CD4-positive, alpha-beta memory T cell (primary cell): ENCODE measurements at places on chromosomes 1 and 21. TPM values are rescaled to one million over a fixed set of nuclear protein-coding genes. Genes with fewer than 3 reads are reported as not detected.

DNA sequence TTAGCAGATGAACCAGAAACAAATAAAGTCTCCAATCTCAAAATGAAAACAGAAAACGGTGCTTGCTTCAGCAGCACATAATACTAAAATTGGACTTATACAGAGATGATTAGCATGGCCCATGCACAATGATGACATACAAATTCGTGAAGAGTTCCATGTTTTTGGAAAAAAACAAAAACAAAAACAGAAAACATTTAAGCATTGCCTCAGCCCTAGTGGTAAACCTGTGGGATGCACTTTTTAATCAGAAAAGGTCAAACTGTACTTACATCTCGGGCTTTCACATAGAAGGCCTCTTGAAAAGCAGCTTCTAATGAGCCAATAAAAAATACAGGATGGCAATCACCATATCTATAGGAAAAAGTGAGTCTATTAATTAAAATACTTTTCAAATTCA, 159.1 kb upstream of the DMRTA2 start:
- no peak for DNase-seq
- H3K27ac ChIP-seq: no peak overlapping the region
- peaks cover 4% of the 10 kb centered on the region for H3K36me3 ChIP-seq
- no peaks in the 10 kb centered on the region for H3K27me3 ChIP-seq

The SYT14 gene
- not detected for polyA plus RNA-seq

DNA sequence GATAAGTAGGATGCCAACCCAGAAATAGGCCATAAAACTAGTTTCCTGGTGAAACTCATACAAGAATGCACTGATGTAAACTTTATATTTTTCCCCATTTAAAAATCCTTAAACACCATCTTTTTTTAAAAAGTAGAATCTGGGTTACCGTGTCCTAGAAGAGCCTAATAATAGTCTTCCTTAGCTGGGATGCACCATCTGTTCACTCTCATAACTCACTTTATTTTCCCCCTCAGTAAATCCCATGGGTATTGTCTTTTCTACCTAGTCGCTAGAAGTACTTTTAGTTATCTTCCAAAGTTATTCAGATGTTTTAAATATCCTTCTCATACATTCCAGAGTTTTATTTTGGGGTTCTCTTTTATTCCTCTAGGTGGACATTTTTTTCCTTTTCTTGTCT, 250.2 kb downstream of the PLA2G4A start:
- no peaks in the 10 kb centered on the region for H3K27me3 ChIP-seq
- no peak overlapping the region for H3K4me3 ChIP-seq
- no peak overlapping the region for H3K27ac ChIP-seq
- no peak for DNase-seq
- H3K36me3 ChIP-seq: no peaks in the 10 kb centered on the region

DNA sequence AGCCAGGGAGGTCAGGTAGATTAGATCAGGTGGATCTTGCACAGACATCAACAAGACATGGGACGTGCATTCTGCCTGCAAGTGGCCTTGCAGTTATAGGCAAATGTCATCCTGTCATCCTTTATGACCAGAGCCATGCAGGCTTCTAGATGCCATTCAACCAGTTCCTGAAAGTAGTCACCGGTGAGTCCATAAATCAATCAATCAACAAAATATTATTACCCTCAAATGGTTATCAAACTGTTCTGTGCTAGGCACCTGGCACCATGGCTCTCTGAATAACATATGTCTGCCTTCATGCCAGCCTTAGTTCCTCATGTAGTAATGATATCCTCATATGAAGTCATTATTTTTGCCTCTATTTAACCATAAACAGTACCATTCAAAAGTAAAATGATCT, 146.9 kb downstream of the TOMM20 start:
- no peaks in the 10 kb centered on the region for H3K27me3 ChIP-seq
- H3K36me3 ChIP-seq: no peaks in the 10 kb centered on the region
- H3K4me1 ChIP-seq: peaks cover 75% of the 10 kb centered on the region
- no peak for DNase-seq
- no peak overlapping the region for H3K27ac ChIP-seq
- H3K4me3 ChIP-seq: no peak overlapping the region

DNA sequence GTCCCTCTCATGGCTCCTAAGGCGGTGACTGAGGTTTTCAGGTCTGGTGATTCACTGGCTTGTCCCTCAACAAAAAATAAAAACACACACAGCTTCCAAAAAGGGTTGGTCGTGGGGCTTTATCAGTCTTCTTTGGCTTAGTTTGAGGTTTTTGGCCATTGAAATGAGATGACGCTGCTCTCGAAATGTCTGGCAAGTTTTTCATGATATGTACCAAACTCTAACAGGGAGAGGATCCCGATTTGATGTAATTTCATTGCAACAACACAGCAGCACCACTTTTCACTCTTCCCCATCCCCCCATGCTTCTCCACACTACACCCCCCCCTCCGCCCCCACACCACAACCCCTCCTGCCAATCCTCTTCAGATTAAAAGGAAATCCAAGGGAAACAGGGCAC, 187.1 kb upstream of the NFIA start:
- no peaks in the 10 kb centered on the region for H3K36me3 ChIP-seq
- H3K4me1 ChIP-seq: no peaks in the 10 kb centered on the region
- DNase-seq: no peak
- no peak overlapping the region for H3K4me3 ChIP-seq
- no peaks in the 10 kb centered on the region for H3K27me3 ChIP-seq

DNA sequence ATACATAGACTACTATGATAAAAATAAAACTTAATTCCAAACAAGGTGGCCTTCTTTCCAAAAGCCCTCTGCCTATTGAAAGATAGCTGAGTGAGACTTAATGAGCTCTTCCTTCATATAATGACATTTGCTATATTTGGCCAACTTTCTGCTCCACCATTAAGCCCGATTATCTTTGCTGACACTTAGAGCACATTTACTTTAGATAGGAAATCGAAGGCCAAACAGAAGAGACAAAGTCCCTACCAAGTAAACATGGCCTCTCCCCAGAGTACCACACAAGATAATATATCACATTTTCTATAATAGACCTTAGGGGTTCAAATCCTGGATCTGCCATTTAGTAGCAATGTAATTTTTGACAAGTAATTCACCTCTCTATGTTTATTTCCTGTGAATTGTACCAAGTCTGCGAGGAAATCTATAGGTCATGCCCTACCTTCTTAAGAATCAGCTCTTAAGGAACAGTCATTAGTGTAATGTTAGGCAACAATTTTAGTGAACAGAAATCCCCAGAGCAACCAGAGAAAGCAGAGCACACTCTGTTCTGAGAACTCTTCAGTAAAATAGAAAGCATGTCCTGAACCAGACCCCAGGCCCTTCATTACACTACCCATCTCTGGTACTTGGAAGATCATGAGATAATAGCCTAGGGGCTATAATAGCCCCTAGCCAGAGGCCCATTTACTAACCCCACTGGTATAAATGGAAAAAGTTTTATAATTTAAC, 17.3 kb upstream of the COA6 start:
- peaks cover 14% of the 10 kb centered on the region for H3K4me1 ChIP-seq
- DNase-seq: no peak
- H3K27ac ChIP-seq: no peak overlapping the region
- no peaks in the 10 kb centered on the region for H3K27me3 ChIP-seq
- no peaks in the 10 kb centered on the region for H3K36me3 ChIP-seq

The ADGRL4 gene
- not detected for polyA plus RNA-seq

- no peaks in the 10 kb centered on the region for H3K36me3 ChIP-seq
- H3K27ac ChIP-seq: no peak overlapping the region
- no peak for DNase-seq
- H3K4me1 ChIP-seq: no peaks in the 10 kb centered on the region
- H3K4me3 ChIP-seq: no peak overlapping the region
- no peaks in the 10 kb centered on the region for H3K27me3 ChIP-seq
Observed at GRCh38 chr1:42830631-42831030, 13.4 kb upstream of the SVBP start.

DNA sequence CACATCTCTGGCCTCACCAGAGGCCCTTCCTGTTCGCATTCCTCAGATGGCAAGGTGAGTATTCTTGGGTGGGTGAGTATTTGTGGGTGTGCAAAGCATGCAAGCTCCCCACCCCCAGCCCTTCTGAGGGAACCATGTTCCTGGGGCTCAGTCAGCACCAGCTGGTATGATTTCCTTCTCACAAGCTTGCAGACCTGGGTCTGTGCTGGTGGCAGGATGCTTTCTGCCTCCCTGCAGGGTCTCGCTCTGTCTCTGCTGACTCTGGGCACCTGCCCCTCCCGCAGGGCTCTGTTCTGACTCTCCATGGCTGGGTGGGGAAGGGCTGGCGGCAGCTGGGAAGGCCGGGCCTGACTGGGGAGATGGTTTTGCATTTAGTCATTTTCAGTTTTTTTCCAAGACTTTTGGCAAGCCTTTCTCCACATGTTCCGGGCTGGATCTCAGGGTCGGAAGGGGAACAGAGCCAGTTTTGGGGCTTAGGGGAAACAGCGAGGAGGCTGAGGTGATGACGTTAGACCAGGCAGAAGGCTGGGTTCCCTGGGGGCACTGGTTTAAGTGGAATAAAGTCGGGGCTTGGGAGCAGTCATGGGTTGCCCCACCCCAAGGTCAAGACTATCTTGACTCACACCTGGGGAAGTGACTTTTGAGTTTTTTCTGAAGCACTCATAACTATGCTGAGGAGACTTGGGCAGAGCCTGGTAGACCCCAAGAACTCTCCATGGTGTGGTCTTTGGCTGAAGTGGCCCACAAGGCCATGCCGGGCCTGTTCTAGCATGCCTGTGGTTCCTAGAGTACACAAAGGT, 6.2 kb downstream of the RASSF5 start:
- H3K4me1 ChIP-seq: peaks cover 3% of the 10 kb centered on the region
- H3K36me3 ChIP-seq: no peaks in the 10 kb centered on the region
- no peak overlapping the region for H3K4me3 ChIP-seq

DNA sequence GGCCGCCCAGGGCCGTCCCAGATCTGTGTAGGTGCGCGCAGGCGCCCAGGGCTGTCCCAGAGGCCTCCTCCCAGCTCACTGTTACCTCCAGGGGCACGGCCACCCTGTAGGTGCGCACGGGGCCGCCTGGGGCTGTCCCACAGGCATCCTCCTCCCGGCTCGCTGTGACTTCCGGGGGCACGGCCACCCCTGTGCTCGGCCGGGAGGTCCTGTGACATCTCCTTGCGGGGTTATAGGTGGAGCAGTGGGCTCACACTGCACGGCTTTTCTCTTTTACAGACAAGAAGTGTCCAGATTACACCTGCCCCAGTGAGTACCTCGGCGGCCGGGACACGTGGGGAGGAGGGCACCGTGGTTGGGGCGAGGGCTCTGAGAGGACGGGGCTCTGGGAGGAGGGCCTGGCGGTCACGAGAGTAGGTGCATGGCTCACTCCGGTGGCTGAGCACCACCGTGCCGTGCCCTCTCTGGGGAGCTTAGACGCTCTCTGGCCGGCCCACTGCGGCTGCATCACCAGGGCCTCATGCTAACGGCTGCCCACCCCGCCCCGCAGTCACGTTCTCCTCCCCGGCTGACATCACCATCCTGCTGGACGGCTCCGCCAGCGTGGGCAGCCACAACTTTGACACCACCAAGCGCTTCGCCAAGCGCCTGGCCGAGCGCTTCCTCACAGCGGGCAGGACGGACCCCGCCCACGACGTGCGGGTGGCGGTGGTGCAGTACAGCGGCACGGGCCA, 21.4 kb downstream of the COL6A1 start:
- H3K4me3 ChIP-seq: no peak overlapping the region
- no peak for DNase-seq
- H3K27ac ChIP-seq: no peak overlapping the region
- H3K27me3 ChIP-seq: no peaks in the 10 kb centered on the region
